ENCODE measurements at places on chromosomes 3 and 15.

GRCh38 chr15:67508407-67508806 lies 12.5 kb upstream of the C15orf61 start:
- DNase-seq: no peak

GRCh38 chr3:10223676-10224639 lies 24.3 kb upstream of the TATDN2 start:
- peak; percentile 35 for DNase-seq

DNA sequence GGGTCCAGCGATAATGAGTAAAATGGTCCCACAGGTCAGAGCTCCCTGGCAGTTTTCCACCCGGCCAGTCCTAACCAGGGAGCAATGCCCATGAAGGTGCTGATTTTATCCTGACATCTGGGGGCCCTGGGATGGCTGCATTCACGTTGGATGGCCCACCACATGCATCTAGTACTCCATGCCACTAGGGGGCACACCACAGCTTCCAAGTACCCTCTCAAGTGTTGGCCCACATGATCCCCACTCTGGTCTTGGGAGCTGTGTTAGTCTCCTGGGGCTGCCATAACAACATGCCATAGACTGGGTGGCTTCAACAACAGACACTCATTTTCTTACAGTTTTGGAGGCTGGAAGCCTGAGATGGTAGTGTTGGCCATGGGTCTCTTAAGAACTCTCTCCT lies 225.5 kb downstream of the SLCO3A1 start:
- DNase-seq: no peak

DNA sequence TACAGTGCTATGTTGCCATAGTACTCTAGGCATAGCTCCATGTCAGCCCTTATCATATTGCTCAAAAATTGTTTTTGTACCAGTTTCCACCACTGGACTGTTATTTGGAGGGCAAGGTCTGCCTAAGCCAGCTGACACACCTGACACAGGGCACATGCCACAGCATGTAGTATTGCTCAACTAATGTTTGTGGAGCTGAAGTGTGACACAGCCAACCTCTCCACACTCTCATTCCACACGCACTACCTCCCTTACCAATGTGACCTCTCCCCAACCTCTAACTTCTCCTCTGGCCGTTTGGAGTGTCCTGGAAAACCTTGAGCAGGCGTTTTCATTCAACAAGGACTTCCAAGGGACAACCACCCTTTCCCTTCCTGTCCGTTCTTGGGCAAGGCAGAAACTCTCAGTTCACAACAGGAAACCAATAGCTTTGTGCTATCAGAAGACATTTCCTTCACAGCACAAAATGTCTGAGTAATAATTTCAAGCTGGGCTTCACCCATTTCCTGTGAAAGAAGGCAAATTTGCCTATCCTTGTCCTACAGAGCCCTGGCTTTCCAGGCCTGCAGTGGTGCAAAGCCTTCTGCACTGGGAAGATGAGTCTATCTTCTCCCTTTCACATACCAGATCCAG lies 38.4 kb downstream of the TLNRD1 start:
- DNase-seq: no peak

GRCh38 chr3:94616833-94617232 lies 554.0 kb downstream of the NSUN3 start:
- DNase-seq: no peak

GRCh38 chr3:162072656-162073164 lies 576.1 kb downstream of the OTOL1 start:
- no peak for DNase-seq

DNA sequence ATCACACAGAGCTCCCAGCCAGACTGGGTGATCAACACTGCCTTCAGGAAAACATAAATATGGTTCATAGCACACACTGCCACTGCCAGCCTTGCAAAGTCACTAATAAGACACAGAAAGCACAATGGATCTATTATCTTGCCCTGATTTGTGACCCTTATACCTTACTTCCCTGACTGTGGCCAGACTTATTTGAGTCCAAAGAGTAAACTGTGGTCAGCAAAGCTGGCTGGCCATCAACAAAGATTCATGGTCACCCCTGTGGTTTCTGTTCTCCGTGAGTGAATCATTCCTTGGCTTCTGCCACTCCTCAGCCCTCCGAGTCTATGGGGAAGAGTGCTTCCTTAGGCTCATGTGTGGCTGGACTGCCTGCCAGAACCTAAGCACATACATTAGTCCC lies 437.7 kb downstream of the RAP2B start:
- DNase-seq: no peak

DNA sequence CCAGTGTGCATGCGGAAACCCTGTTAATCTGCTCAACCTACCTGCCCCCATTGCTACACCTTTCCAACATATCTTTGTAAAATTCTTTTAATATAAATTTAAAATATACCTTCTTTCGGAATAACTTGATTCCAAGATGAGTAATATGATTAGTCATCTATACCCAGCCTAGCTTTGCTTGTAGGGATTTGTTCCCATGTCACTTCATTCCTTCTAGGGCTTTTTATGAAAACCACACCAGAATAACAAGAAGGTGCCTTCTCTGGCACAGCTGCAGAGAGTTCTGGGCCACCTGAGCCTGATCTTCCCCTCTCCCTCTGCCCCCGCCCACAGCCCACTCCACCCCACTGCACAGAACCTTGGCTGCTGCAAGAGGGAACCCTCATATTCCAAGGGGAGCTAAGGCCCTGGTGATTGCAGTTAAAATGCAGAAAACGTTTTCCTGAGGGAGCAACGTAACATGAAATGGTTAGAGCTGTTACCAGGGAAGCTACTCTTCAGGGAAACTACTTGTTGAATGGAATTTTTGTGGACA lies 38.6 kb upstream of the HACD2 start:
- DNase-seq: no peak

DNA sequence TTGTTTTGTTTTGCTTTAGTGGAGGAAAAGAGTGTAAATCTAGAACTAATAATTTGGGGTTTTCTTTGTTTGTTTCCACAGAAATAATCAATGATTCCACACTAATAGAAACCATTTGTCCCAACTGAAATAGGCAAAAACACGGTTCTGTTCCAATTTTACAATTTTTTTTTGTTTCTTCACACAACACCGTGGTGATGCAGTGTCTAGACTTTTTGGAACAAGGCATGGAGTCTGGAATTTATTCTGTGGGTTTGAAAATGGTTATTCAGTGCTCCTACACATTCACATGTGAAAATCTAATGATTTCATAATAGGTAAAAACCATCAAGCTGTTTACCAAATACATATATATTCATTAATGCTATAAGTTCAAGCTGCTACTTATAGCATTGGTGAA lies 629.0 kb upstream of the TGFBR2 start:
- no peak for DNase-seq

Data from activated T-cell treated with anti-CD3 and anti-CD28 coated beads, Interleukin-2, amount 50 U/mL, for 1 hour (primary cell).